HTR-8/SVneo (cell line): ENCODE measurements at places on chromosomes 12 and 14.

- peak; percentile 75 for DNase-seq
Observed at GRCh38 chr14:60090864-60091519, 731 bp upstream of the PCNX4 start.

- no peak for DNase-seq
Observed at GRCh38 chr12:115828168-115828567, 449.3 kb downstream of the MED13L start.

DNA sequence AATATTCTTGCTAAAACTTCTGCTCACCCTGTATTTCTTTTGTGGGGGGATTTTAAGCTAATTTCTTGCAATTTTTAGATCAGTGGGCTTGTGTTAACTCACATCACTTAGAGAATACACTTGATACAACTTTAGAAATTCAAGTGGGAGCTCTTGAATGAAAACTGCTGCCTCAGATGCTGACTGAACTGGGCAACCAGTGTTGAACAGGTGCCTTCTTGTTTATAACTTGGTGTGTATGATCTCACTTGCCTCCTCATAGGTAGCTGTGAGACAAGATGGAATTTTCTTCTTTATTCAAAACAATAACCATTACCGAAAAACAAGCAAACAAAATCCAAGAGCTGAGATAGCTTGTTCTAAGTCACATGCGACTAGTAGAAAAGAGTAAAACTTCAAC, 63.5 kb downstream of the FGD4 start:
- DNase-seq = no peak

- DNase-seq = no peak
Observed at GRCh38 chr12:76990716-76991115, 74.7 kb downstream of the E2F7 start.

- no peak for DNase-seq
Observed at GRCh38 chr14:58484176-58484575, 56.7 kb downstream of the KIAA0586 start.

- no peak for DNase-seq
Observed at GRCh38 chr12:11812586-11813437, 163.3 kb downstream of the ETV6 start.

- no peak for DNase-seq
Observed at GRCh38 chr12:93415723-93416464, 25.9 kb downstream of the UBE2N start.

GRCh38 chr12:30752255-30752654, 2.5 kb downstream of the CAPRIN2 start:
- no peak for DNase-seq

DNA sequence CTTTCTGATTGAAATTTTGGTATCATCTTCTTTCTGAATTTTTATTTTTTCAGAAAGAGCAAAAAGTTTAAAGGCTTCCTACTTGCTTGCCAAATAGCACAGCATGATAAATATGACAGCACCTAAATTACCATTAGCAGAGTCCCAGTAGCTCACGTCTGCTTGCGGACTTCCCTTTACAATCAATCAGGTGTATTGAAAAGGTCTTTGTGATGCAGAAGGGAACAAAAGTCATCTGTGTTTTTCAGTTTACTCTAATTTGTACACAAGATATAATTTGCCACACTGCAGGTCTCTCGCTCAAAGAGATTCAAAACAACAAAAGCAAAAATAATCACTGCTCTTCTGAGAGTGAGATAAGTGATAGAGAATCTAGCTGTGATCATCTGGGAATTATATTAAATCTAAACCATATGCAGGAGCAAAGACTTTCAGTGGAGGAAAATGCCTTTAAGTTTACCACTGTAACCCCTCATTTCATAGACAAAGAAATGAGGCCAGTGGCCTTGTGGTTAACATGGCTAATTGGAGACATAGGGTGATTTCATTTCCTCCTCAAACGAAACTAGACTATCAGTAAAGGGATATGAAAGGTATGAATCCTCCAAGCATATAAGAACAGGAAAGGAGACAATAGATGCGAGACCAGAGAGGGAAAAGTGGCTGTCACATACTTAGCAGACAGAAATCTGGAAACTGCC, 240.8 kb upstream of the TMPO start:
- no peak for DNase-seq

DNA sequence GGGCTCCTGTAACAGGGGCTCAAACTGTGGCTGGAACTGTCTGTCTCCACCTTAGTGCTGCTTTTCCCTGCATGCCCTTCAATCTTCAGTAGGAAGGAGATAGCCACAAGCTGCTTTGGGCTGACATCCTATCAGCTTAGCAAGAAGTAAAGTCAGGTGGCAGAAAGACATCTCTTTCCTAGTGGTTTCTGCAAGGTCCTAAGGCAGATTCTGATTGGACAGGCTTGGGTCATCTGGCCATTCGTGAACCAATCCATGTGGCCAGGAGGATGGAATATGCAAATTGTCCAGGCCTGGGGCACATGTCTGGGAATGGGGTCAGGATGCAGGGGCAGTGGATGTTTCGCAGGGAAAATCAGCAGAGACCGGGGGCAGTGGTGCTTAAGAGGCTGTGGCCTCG, 5.2 kb downstream of the RITA1 start:
- peak; percentile 42 for DNase-seq

DNA sequence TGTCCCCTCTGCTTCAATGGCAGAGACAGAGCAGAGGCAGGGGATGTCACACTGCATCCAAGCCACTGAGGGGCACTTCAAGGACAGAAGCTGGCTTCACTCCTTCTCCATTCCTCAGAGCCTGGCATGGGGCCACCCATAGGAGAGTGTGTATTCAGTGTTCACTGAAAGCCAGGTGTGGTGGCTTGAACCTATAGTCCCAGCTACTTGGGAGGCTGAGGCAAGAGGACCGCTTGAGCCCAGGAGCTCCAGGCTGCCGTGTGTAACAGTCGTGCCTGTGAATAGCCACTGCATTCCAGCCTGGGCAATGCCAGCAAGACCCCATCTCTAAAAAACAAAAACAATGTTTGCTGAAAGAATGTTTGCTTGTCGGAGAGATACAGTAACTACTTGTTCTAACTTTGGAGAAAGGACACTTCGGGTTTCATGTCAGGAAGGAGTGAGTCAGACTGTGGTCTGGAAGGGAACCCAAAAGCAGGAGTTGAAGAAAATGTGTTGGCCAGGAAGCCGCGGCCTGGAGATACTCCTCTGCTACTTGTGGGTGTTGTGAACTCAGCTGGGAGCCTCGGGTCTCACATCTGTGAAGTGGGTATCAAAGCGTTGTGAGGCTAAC, 43.4 kb downstream of the ELK3 start:
- DNase-seq = peak; percentile 67

DNA sequence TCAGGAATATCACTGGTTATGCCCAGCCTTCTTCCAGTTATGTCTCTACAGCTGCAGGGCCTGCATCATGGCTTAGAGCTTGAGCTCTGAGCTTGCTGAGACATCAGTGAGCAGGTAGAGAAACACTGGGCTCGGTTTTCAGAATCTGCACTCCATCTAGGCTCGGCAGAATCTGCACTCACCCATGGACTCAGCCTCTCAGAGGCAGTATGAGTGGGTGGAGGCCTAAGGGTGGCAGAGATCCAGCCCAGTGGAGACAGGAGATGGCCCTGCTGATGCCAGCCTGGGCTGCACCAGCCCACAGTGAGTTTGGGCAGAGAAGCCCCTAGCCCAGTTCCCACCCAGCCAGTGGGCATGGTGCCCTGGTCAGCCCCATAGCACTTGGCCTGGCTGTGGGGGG, 12.8 kb downstream of the KRT80 start:
- no peak for DNase-seq

- DNase-seq = no peak
Observed at GRCh38 chr14:65877624-65878023, 465.1 kb downstream of the FUT8 start.

DNA sequence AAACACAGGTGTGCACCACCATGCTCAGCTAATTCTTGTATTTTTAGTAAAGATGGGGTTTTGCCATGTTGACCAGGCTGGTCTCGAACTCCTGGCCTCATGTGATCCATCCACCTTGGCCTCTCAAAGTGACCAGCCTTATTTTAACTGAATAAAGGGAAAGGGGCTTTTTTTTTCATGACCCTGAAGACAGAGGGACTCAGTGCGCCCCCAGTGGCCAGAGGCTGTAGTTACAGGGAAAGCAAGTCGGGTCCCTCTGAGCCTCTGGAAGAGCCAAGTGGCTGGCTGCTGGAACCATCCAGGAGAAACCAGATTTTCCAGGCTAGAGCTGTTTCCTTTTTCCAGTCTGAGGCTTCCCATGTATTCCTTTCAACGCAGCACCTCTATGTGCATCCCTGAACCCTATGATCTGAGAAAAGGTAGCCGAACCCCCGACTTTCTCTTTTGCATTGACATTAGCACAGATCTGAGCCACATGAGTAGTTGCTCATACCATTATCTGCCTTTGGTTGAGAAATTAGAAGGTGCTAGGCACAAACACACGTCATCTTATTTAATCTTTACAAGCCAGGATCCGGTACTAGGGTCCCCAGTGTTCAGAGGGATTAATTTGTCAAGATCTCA, 342.7 kb downstream of the CACNA1C start:
- DNase-seq = peak; percentile 74

DNA sequence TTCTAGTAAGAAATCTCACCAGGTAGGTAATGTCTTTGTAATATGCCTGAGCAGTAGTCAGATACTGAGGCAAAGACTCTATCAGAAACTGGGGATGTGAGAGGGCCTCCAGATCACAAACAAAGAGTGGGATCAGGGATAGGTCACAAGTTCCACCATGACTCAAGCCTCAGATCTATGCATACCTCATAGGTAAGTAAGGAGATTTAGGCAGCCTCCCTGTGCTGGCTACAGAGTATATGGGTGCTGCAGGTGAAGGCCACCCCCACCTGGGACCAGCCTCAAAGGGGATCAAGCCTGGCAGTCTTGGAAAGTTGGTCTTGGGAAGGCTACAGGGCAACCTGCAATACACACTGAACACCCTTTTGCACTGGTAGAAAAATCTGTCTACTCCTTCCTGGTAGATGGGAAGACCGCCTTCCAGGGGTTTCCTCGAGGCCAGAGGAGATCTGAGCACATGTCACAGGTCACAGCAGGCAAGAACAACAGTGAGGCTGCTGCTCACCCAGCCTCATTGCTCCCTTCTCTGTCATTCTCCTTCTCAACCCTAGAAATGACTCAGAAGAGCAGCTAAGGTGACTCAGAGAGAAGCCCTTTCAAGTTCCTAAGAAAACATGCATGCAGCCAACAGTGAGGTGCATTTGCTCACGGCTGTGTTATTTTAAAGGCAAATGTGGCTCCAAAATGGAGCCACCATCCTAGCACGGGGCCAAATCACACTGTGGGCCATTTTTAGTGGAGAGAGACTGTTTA, 143.4 kb upstream of the CDKN3 start:
- DNase-seq = peak; percentile 71

- no peak for DNase-seq
Observed at GRCh38 chr12:88615490-88615889, 35.2 kb upstream of the KITLG start.

- no peak for DNase-seq
Observed at GRCh38 chr12:123109319-123109772, 41.5 kb downstream of the PITPNM2 start.

DNA sequence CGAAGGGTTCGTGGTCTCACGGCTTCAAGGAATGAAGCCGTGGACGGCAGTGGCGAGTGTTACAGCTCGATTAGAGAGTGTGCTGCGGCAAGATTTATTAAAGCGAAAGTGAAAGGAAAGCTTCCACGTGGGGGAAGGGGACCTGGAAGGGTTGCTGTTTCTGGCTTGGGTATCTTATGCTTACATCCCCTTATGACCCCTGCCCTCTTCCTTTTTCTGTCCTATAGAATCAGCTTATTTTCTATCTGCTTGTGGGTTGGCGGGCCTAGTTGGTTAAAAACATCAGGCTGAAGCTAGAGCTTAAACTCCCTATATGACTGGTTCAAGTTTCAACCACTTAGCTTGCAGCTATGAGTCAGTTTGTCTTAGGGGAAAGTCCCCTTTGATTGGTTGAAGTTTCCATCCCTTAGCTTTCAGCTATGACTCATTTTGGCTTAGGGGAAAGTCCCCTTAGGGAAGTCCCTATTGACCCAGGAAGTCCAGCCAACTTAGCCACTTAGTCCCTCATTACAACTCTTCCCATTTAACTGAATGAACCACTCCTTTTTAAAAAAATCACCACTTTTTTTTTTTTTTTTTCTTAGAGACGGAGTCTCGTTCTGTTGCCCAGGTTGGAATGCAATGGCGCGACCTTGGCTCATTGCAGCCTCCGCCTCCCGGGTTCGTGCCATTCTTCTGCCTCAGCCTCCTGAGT, 1494.7 kb upstream of the TMEM132C start:
- peak; percentile 6 for DNase-seq

GRCh38 chr12:65274602-65275272, 3.7 kb upstream of the MSRB3 start:
- DNase-seq = no peak

DNA sequence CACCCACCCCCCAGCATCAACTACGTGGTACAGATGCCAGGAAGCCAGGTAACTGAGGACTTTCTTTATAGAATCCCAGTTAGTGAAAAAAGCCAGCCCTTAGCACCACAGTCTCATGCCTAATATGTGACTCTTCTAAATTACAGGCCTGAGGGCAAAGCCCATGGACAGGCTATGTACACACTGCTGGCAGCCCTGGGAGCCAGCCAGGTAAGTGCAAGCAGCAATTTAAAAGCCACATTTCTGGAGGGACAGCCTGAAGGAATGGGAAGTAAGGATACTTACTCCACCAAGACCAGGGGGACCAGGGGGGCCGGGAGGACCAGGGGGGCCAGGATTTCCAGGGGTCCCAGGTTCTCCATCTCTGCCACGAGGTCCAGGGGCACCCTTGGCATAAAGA, 7.0 kb downstream of the COL2A1 start:
- no peak for DNase-seq

DNA sequence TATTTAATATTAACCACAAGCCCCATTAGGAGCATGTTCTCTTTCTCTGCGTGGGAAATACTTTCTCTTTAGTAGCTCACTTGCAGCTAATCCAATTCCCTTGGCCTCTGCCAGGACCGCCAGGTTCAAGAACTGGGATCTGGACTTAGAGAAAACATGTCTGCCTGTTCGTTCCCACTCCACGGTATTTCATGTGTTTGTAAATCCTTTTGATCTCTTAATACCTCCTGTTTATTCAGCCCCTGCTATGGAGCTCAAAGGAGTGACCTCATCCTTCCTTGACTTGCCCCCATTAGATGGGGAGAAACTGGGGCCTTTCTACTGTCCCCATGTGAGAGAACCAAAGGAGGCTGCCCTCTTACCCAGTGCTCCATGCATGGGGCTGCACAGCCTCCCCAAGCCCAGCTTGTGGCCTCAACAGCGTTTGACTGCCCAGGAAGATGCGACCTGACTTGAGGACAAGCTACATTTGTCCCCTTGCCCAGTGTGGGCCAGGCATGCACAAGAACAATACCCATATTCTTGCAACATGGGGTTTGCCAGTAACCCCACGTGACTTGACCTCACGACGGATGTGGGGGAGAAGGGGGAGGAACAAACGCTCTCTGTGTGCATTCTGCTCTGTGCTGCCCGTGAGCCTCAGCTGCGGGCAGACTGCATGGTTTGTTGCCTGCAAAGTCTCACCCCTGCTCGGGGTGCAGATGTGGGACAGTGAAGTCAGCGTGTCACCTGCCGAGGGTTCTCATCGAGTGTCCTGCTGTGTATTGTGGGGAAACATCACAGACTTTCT, 30.3 kb downstream of the CD9 start:
- no peak for DNase-seq

GRCh38 chr14:96582411-96582961, 80.3 kb downstream of the PAPOLA start:
- no peak for DNase-seq

GRCh38 chr14:69827560-69827959, 30.5 kb upstream of the SLC10A1 start:
- DNase-seq = no peak

- no peak for DNase-seq
Observed at GRCh38 chr12:102425109-102426039, 55.0 kb downstream of the IGF1 start.
